ENCODE measurements at places on chromosomes 11 and 22. TPM values are rescaled to one million over a fixed set of nuclear protein-coding genes. Genes with fewer than 3 reads are reported as not detected.

DNA sequence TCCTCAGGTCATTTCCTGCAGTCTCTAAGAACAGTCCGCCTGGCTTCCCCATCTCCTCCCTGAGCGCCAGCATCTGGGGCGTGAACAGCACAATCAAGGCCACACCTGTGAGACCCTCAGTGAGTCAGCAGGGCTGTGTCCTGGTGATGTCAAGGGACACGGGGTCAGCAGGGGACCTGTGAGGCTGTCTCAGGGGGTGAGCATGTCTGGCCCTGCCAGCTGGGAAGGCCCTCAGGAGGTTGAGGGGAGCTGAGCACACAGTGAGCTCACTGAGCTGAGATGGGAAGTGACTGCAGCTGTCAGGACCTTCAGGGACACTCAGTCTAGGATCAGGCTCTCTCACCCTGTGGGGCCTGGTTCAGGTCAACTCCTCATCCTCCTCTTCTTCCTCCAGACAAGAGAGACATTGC, 46.6 kb upstream of the VPREB1 start:
- DNase-seq = no peak

- DNase-seq = no peak
These were observed 230.8 kb upstream of the DDI1 start for GRCh38 chr11:103805688-103806009.

DNA sequence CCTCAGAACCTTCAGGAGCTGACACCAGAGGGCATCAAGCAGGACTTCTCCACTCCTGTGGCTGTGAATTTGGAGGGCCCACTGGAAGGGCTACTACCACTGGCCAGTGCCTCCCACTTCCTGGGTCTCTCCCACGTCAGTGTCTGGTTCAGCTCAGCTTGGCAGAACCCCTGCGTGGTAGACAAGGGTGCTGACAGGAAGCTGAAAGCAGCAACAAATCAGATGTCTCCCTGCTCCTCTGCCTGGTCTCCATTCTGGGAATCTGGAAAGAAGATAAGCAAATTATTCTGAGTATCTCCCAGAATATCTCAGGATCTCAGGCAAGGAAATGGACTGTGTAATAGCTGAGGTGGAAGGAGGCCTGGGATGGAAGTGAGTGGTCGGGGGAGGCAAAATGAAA, 61.5 kb downstream of the TMPRSS5 start:
- DNase-seq = no peak

Gene PATE4
- not detected for total RNA-seq

Gene OR2D2
- total RNA-seq = not detected

GRCh38 chr22:21042978-21043859, 2.5 kb upstream of the LRRC74B start:
- no peak for DNase-seq

- DNase-seq = no peak
These were observed 306.3 kb upstream of the ANO3 start for GRCh38 chr11:26025676-26026075.

Gene YAP1
- 114 TPM for total RNA-seq

GRCh38 chr11:71543866-71544265, 4.4 kb upstream of the KRTAP5-9 start:
- no peak for DNase-seq

GRCh38 chr11:83310718-83311117, 24.6 kb upstream of the CCDC90B start:
- DNase-seq = no peak

DNA sequence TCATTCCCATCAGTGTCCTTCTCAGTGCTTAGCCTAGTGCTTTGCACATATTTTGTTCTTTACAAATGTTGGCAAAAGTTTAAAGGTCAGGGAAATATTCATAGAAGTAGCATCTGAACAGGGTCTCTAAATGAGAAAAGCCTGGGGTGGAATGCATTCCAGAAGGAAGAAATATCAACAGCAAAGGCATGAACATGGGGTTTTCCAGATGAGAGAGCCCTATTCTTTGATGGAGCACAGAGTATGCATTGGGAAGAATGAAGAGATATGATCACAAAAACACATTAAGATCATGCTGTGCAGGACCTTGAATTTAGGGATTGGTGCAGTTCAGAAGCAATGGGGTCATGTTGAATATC, 140.2 kb downstream of the SNX19 start:
- DNase-seq = no peak

Gene PDE3B
- total RNA-seq = 0.47 TPM

DNA sequence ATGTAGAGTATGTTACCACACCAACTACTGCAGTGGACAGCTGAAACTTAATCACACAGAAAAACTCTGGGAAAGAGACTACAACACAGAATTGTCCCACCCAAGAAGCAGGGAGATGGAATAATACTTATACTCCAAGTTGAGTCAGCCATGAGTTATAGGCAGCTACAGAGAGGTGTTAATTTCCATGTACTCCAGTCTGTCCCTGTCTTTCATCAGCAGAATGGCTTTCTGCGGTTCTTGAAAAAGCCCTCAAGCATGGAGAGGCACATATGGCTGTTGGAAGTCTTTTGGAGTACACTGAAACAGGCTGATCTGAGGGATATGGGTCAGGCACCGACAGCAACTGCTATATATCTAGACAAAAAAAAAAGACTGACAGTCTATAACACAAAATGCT, 219.5 kb downstream of the DLG2 start:
- DNase-seq = no peak

GRCh38 chr22:23513133-23513532, 67.0 kb downstream of the IGLL1 start:
- no peak for DNase-seq

DNA sequence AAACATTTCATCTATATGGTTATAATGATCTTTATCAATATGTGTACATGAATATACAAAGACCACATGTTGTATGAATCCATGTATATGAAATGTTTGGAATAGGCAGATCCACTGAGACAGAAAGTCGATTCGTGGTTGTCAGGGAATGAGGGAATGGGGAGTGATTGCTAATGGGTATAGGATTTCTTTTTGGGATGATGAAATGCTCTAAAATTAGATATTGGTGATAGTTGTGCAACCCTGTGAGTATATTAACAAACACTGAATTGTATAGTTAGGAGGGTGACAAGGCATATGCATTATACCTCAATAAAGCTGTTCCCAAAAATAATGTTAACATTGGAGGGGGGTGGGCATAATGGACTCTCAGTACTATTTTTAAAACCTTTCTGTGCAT, 5.0 kb upstream of the PTPMT1 start:
- DNase-seq = no peak

DNA sequence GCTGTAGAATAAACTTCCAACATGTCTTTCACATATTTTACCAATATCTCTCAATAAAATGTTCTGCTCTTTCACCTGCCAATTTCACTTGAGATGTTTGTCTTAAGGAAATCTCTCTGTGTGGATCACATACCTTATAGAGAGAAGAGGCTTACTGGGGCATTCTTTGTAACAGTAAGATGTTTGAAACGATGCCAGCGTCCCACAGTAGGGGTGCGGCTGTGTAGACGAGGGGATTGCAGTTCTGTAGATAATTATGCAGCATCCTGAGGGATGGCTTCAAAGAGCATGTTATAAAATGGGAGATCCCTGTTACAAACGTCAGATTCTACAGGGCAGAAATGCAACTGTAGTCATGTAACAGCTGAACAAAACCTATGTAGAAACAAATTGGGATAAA, 200.0 kb downstream of the TBC1D22A start:
- no peak for DNase-seq
